T follicular helper cell (primary cell): ENCODE measurements at places on chromosomes 12 and 14.

DNA sequence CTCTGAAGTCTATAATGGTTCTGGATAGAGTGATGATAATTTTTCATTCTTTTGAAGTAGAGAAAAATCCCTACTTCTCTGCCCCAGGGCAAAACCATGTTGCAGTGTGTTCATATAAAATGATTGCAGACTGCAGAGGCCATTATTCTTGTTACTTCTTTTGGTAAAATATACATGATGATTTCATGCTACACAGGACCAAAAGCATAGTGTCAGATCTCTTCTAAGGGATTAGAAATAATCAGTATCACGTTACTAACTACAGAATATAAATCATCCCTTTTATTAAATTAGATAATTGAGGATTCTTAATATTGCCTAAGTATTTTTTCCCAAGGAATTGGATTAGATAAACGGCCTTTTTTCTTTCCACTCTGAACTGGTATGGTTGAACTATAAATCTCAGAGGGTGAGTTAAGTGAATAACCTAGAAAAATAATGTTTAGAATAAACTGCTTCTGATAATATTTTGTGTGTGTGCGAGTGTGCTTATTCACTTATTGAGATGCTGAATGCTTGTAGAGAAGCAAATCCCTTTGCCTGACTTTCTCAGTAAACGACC, 156.2 kb downstream of the EFCAB11 start:
- no peak for DNase-seq

DNA sequence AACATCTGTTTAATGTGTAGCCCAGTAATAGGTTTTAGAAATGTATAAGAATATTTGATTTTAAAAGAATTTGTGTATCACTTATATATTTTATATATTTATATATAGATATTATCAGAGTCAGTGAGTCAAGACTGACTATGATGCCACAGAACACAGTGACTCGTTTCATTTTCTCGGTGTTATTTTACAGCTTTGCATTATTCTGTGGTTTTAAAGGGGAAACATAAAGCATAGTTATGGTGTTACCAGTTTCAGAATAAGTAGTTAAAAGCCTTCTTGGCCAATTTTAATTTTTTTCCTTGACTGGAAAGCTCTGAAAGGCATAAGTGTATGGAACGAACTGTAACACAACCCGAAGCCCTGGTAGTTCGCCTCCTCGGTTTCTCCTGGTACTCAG, 91.0 kb downstream of the GRIP1 start:
- DNase-seq, result no peak

DNA sequence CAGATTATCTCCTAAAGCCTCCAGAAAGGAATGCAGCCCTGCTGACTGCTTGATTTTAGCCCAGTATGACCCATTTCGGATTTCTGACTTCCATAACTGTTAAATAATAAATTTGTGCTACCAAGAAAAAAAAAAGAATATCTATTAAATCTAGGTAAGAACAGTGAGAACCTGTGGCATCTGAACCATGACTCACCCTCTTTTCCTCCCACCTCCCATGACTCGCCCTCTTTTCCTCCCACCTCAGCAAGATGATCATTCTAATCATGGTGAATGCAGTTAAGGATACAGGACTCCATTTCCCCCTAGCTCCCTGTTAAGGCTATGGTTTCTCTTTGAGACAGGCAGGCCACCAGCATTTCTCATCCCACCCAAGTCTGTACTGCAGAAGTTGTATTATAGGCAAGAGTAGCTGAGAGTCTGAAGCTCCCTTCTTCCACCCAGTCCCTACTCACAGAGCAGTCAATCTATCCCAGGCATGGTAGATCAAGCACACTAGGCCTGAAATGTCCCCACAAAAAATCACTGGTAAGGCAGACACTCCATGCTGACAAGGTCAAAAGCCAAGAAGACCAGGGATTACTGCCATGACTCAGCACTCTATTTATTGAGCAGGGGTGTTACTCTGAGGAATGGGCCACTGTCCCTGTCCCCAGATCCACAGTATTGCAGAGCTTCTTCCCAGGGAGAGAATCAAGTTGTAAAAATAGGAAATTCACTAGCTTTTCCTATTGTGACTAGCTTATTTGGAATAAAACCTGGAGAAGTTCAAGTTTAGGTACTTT, 188.9 kb downstream of the ADAMTS20 start:
- DNase-seq, result no peak

- DNase-seq, result no peak
Observed at GRCh38 chr12:54564768-54565167, 15.4 kb downstream of the PDE1B start.

DNA sequence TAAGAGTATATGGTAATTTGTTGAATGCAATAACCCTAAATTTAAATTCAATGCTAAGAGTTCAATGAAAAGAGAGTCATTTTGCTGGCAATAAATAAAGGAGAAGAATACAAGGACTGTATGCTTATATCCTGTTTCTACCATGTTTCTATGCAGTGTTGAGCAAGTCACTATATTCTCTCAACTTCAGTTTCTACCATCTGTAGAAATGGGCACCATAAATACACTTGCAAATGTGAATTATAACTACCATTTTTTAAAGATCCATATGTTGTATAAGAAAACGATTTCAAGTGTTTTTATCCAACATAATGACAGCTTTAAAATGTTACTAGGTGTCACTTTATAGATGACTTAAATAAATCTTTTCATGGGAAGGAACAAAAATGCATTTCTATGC, 170.3 kb downstream of the CEP128 start:
- DNase-seq, result no peak

- no peak for DNase-seq
Observed at GRCh38 chr12:55718624-55719275, 1.4 kb upstream of the RDH5 start.

GRCh38 chr12:49632986-49633702, 9.8 kb downstream of the PRPF40B start:
- no peak for DNase-seq
